GM19239 (cell line): ENCODE measurements at places on chromosomes 7 and 10.
A peak's percentile ranks its signal among the peaks of the same experiment; 100 is the strongest.

DNA sequence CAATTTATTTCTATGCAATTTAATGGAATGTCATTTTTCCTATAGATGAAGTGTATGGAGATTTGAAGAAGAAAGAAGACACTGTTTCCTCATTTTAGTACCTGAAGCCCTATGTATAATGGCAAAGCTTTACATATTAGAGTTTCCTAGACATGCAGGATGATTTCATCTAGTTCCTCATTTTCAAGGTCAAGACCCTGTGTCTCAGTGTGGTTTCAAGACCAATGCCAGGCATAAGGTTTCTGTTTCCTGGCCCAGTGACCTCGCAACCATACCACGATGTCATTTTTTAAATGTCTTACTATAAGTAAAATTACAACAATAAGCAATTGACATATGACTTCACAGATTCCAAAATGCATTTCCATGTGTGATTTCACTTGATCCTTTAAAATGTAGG lies 336.5 kb upstream of the PRKCQ start:
- DNase-seq = no peak

DNA sequence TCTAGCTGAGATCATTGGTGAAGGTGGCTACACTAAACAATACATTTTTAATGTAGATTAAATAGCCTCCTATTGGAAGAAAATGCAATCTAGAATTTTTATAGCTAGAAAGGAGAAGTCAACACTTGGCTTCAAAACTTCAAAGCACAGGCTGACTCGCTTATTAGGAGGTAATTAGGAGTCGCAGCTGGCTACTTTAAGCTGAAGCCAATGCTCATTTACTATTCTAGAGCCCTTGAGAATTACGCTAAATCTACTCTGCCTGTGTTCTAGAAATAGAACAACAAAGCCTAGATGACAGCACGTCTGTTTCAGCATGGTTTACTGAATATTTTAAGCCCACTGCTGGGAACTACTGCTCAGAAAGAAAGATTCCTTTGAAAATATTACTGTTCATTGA lies 101.6 kb upstream of the EEPD1 start:
- no peak for DNase-seq

GRCh38 chr10:98852686-98853085 lies 383.0 kb downstream of the HPSE2 start:
- no peak for DNase-seq

- DNase-seq = no peak
These were observed 1.5 kb downstream of the PDLIM1 start for GRCh38 chr10:95289003-95289920.

DNA sequence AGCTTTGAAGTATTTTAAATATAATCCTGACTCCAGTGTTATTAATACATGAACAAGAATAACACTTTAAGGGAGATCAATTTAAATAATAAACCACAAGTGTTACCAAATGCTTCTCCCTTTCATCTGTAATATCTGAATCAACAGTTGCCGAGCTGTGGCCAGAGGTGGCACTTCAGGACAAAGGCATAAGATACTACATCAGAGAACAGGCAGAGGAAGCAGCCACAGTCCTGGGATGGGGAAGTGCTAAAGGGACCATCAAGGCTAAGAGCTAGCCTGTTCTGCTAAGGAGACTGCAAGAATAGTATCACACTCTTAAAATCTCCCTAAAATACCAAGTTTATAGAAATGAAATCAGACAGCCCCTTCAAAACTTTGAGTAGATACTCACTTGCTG lies 378.2 kb upstream of the PRKCQ start:
- no peak for DNase-seq

GRCh38 chr10:72649291-72649690 lies 23.4 kb upstream of the MICU1 start:
- no peak for DNase-seq

- no peak for DNase-seq
These were observed 13.6 kb downstream of the ENTPD7 start for GRCh38 chr10:99672884-99673283.

DNA sequence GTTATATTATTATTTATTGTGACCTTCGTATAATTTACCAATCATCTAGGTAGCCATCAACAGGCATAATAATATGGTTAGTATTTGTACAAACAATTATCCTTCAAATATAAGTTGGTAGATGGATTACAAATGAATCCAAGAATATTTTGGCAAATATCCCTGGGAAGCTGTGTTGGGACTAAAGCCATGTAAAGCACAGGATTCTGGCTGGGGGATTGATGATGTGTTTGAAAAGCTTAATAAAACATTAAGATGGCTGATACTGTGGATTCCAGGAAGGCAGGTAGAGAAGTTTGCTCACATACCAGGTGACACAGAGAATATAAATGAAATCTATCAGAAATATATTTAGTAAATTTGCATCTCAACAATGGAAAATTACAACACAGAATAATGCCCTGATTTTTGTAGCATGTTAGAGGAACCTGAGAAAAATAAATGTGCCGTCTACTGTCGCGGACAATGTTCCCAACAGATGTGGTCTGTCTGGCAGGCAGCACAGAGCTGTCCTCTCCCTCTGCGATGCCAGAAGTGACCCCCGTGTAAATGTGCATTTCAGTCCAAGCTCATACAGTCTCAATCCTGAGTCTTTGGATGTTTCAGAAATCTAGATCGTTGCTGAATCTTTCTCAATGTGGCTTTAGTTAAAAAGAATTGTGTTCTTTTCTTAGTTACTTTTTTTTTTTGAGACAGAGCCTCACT lies 125.0 kb downstream of the TEX36 start:
- no peak for DNase-seq

DNA sequence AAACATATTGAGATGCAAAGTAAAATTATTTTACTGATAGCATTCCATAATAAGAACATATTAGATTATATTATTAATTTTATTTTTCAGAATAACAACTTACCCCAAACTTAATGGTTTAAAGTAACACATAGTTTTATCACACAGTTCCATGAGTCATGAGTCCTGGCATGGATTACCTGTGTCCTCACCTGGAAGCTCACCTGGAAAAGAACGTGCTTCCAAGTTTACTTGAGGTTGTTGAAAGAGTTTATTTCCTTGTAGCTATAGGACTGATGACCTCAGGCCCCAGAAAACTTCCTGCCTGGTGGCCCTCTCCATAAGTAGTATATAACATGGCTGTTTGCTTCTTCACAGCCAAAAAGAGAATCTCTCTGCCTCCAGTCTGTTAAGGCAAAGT lies 254.6 kb downstream of the TFEC start:
- no peak for DNase-seq

DNA sequence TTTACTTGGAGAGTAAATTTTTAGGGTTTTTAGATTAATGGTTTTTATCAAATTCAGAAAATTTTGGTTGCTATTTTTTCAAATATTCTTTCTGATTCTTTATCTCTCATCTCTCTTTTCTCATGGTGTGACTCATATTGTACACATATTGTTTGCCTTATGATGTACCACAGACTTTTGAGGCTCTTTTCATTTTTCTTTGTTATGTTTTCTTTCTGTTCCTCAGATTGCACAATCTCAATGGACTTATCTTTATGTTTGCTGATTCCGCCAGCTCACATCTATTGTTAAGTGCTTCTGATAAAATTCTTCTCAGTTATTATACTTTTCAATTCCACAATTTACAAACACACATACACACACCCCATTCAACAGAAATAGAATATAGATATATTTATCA lies 168.2 kb upstream of the IGFBP3 start:
- no peak for DNase-seq

- DNase-seq = no peak
These were observed 7.8 kb downstream of the RNF216 start for GRCh38 chr7:5773661-5774086.

DNA sequence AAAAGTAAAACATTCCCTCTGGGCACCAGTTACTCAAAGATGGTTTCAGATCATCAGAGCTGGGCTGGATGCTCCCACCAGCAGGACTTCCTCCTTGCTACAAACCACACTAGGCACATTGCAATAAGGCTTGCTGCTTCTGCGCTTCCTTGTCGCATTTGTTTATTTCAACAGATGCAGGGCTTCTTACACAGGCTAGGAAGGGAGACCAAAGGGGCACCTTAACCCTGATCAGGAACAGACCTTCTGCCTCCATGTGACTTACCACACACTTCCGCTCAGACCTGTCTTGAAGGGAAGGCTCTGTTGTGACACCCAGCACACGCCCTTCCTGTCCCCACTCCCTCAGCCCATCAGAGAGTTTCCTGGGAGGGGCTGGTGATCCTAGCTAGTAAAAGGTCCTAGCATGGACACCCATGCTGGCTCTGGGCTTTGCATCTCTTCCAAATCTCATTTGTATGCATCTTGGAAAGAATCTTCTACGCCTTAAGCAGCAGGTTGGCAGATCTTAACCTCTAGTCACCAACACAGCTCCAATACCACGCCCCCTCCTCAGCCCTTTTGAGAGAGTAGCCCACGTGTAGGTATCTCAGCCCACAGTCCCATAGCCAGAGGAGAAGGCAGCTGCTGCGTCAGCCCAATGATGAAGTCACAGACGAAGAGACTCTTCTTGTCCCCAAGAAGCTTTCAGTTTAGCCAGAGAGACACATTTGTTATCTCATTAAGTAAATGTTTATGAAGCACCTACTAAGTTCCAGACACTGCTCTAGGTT lies 47.1 kb upstream of the SVIL start:
- DNase-seq = no peak

DNA sequence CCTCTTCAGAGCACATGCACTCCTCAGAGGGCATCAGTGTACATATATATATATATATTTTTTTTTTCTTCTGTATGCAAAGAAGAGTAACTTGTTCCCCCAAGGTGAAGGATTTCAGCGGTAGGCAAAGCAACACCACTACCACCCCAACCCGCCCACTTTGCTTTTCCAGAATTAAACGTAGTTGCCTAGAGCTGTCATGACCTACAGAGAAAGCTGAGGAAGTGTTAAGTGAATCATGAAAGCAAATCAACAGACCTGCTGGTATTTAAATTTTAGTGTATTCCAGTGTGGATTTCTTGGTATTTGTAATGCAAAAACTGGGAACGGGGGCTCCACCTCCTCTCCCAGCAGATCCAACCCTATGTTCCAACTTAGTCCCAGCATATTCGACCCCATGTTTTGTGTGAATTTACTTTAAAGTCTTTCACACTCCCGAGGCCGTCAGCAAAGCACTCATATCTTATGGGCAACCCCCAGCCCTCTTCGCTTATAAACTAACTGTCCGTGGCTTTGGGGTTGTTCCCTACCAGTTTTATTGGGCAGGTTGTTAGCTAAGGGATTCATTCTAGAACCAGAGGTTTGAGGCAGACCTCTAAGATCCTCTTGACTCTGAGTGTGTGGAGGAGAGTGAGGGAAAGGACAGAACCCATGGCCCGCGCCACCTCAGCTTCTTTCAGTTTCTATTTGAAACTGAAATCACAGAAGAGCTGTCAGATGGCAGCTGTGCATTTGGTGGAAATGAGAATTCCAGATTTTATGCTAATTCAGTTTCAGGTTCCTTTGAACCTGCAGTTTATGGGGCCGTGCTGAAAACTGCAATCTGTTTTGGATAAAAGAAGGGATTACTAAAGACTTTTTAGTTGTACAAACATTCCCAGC lies 450.2 kb upstream of the GALNT17 start:
- peak; percentile 28 for DNase-seq

DNA sequence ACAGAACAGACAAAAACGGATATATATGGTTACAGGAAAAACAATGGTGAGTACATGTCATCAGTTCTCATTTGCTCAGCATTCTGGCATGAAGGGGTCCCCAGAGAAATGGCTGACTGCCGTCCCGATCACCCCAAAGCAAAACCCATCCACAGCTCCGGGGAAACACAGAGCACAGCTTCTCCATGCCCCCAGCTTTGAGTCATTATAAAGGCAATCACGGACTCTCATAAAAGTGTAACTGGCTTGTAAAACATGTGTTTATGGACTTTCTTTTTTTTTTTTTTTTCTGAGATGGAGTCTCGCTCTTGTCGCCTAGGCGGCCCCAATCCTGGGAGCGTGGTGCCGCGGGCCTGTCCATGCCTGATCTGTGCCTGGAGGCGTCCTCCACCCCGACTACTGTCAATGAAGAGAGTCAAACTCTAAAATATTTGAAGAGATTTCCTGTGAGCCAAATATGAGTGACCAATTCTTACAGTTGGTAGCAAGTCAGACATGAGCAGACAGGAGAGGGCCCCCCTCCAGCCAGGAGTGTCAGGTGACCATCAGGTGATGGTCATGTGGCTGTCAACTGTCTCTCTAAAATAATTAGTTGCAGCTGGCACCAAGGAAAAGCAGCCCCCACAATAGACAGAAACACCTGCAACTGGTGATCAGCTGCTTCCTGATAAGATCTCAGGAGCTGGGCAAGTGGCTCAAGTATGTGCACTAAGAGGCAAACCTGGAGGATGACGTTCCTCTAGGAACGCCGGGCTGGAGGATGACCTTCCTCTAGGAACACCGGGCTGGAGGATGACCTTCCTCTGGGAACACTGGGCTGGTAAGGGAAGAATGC lies 21.7 kb upstream of the NOM1 start:
- no peak for DNase-seq

- no peak for DNase-seq
These were observed 275.8 kb downstream of the DIP2C start for GRCh38 chr10:413662-414071.

GRCh38 chr10:114026189-114027040 lies 17.3 kb upstream of the ADRB1 start:
- DNase-seq = no peak

- peak; percentile 99 for DNase-seq
These were observed at the start of gene UBTD1 for GRCh38 chr10:97498841-97499560. Gene UBTD1 (plus strand): TSS chr10:97498924. CDS start chr10:97499204, 280 bp downstream.

GRCh38 chr10:127012071-127012768 lies 107.0 kb downstream of the DOCK1 start:
- no peak for DNase-seq

GRCh38 chr7:17481118-17481517 lies 182.7 kb downstream of the AHR start:
- no peak for DNase-seq

- no peak for DNase-seq
These were observed 50.7 kb downstream of the ODAD2 start for GRCh38 chr10:27948186-27948585.

GRCh38 chr10:61965703-61966395 lies 64.3 kb downstream of the ARID5B start:
- no peak for DNase-seq

DNA sequence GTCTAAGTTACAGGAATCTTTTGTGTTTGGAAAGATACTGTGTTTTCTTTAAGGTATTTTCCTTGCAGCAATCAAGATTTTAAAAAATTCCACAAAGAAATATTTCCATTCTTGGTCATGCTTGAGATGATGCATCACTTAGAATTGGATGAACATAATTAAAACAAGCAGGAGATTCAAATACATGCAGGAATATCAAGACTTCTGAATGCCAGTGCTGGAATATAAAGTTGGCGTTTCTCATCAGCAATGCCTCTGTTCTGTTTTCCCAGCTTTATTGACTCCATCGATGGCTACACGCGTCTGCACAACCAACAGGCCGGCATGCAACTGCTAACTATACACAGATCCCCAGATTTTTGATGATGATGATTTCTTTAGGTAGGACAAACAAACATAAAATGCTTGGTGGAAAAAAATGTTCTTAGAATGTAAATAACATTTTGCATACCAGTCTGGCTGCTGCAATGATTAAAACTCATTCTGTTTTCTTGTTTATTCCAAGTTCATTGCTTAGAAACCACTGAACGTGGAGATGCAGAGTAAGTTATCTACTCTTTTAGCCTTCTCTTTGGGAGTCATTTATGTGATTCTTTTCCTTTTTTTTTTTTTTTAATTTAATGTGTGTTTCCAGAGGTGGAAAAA lies 91.3 kb upstream of the FAM171A1 start:
- DNase-seq = no peak
